ENCODE measurements at places on chromosomes 16 and 17. TPM values are rescaled to one million over a fixed set of nuclear protein-coding genes. Genes with fewer than 3 reads are reported as not detected.

The AOC2 gene
- 1.6 TPM for total RNA-seq

The MMP28 gene
- 3.6 TPM for total RNA-seq

The CCL16 gene
- 0.51 TPM for total RNA-seq

The CIITA gene
- total RNA-seq: 0.14 TPM

The OR4D1 gene
- total RNA-seq: not detected

The LHX1 gene
- not detected for total RNA-seq

GRCh38 chr17:614653-615546 is 99.7 kb downstream of the VPS53 start:
- no peaks in the 10 kb centered on the region for H3K27me3 ChIP-seq
- peaks cover 6% of the 10 kb centered on the region for H3K36me3 ChIP-seq
- no peak overlapping the region for H3K27ac ChIP-seq
- no peak for DNase-seq
- no peaks in the 10 kb centered on the region for H3K4me1 ChIP-seq

GRCh38 chr17:43030137-43030767 is 5.2 kb downstream of the RND2 start:
- H3K4me3 ChIP-seq: no peak overlapping the region
- H3K27me3 ChIP-seq: no peaks in the 10 kb centered on the region
- H3K27ac ChIP-seq: no peak overlapping the region
- DNase-seq: no peak

DNA sequence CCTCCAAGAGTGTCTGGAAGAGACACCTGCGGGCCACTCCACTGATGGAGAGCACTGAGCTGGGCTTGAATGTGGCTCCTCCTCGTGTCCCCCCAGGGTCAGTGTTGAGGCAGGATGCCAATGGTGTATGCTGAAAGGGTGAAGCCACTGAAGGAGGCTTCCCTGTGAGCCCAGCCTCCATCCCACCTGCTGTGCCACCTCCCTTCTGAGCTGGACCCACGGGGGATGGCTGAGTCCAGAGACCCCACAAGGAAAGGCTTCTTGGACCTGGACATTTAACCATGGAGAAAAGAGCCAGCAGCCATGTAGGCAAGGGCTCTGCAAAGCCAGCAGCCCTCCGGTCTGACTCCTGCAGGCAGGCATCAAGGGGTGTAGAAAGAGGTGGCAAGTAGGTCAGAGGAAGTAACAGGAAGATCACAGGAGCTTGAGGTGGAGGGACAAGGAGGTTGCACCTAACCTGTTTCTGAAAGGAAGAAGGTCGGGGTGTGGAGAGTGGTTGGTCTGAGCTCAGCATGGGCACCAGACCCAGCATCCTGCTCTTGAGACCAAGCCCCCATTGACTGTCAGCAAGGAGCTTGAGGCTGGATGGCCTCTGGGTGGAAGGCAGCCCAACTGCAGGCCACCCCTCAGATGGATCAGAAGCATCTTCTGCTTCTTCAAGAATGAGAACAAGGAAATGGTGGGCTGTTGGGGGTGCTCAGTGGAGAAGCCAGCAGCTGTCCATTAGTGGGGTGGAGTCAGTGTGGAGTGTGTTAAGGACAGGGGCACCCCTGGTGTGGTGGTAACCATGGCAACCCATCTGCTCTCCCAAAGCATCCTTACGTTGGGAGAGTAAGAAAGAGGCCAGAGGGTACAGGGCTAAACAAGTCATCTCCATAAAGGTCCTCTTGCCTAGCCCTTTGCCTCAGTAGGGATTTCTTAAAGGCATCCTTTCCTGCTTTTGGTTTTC is 80.7 kb downstream of the PLD6 start:
- peaks cover 18% of the 10 kb centered on the region for H3K36me3 ChIP-seq
- no peak for DNase-seq
- H3K4me1 ChIP-seq: no peaks in the 10 kb centered on the region
- H3K27me3 ChIP-seq: no peaks in the 10 kb centered on the region
- no peak overlapping the region for H3K27ac ChIP-seq
- H3K4me3 ChIP-seq: no peak overlapping the region

GRCh38 chr17:36722121-36722902 is 120.9 kb downstream of the MRM1 start:
- peak; percentile 15 for DNase-seq
- no peaks in the 10 kb centered on the region for H3K36me3 ChIP-seq
- peak overlapping the region; percentile 29 for H3K4me3 ChIP-seq
- no peak overlapping the region for H3K27ac ChIP-seq

DNA sequence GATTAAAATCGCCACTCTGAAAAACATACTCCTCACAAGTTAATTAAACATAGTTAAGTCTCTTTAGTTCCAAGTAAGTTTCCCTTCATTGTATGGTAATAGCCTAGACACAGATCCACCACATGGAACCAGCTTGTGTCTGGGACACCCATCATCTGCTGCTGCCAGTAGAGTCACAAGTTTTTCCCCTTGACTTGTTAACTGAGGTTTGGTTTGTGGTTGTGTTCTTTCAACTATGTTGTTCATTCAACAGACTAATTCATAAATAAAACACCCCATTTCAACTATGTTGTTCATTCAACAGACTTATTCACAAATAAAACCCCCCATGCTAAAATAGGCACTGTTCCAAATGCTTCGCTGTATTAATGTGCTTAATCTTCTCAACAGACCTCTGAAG is 24.4 kb downstream of the YWHAE start:
- no peaks in the 10 kb centered on the region for H3K27me3 ChIP-seq
- H3K4me1 ChIP-seq: peaks cover 9% of the 10 kb centered on the region
- no peak for DNase-seq
- peaks cover 8% of the 10 kb centered on the region for H3K36me3 ChIP-seq

DNA sequence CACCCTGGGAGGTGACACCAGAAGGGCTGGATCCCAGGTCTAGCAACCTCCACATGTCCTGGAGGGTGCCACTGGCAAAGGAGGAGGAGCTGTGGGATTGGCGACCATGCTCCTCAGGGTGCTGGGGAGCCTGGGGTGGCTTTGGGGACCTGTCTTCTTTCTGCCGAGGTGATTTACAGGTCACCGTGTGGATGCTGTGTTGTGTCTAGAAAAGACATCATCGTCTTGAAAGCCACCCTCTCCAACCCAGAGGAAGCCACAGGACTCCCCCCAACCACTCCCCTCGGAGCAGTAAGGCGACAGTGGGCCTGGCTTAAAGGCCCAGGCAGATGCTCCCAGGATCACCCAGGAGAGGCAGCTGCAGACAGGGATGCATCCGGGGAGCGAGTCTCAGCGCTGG is 29.7 kb upstream of the FASN start:
- H3K27me3 ChIP-seq: no peaks in the 10 kb centered on the region
- no peaks in the 10 kb centered on the region for H3K4me1 ChIP-seq
- no peak for DNase-seq
- H3K36me3 ChIP-seq: no peaks in the 10 kb centered on the region
- H3K27ac ChIP-seq: no peak overlapping the region

- H3K27ac ChIP-seq: no peak overlapping the region
- DNase-seq: no peak
- H3K27me3 ChIP-seq: no peaks in the 10 kb centered on the region
- no peaks in the 10 kb centered on the region for H3K4me1 ChIP-seq
- H3K36me3 ChIP-seq: no peaks in the 10 kb centered on the region
- H3K4me3 ChIP-seq: no peak overlapping the region
Measured at GRCh38 chr17:9110501-9110900, 89.2 kb downstream of the NTN1 start.

- H3K27ac ChIP-seq: no peak overlapping the region
- no peak overlapping the region for H3K4me3 ChIP-seq
- no peaks in the 10 kb centered on the region for H3K27me3 ChIP-seq
Measured at GRCh38 chr17:69466451-69466850, 52.0 kb downstream of the MAP2K6 start.

- H3K27ac ChIP-seq: no peak overlapping the region
- DNase-seq: no peak
- no peak overlapping the region for H3K4me3 ChIP-seq
- no peaks in the 10 kb centered on the region for H3K36me3 ChIP-seq
- no peaks in the 10 kb centered on the region for H3K27me3 ChIP-seq
Measured at GRCh38 chr17:77002103-77003045, 134.2 kb downstream of the MGAT5B start.

DNA sequence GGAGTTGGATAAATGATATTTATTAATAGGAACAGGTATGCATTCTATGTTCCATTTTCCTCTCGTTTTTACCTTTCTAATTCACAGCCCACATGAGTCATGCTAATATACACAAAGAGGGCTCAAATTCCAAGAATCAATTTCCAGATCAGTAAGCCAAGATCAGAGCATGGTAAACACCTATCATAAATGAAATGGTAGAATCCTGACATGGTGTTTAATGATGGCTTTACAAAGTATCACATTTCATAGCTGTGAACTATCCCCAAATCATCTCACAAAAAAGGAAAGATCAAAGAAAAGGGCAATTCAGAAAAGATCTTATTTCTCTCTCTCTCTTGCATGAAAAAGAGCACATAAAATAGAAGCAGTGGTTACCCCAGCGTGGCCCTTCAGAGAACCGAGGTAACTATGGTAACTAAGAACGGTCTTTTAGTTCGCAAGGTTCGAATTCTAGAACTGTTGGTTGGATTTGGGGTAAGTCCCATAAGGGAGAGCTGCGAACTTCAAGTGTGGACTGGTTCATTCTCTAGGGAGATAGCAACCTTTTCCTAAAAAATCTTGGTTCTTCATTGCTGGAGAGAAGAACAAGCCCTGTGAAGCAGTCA is 73.0 kb downstream of the MARCHF10 start:
- H3K27ac ChIP-seq: no peak overlapping the region
- no peaks in the 10 kb centered on the region for H3K4me1 ChIP-seq
- H3K4me3 ChIP-seq: no peak overlapping the region
- no peak for DNase-seq

DNA sequence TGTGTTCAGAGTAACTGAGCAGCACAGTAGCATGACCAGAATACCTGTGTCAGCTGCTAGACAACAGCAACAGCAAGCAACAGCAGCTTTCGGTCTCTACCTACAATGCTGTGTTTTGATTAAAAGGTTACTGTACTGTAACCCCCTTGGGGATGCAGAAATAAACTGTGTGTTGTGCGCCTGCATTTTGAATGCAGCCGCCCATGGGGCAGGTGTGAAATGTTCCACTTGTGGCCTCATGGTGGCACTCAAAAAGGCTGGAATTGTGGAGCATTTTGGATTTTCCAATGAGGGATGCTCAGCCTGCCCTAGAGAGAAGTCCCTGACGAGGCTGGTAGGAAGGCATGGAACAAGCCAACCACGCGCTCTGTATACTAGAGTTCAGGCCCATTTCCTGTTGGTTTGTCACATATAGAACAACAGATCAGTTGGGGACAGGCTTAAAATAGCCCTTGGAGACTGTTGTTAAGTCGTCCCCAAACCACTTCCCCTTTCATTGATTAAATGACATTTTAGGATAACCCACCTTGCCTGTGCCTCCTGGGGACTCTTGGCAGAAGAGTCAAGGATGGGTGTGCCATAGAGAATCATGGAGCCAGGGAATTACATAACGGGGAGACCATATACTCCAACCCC is 27.1 kb downstream of the SCPEP1 start:
- H3K4me1 ChIP-seq: peaks cover under 1% of the 10 kb centered on the region
- H3K4me3 ChIP-seq: no peak overlapping the region
- H3K27me3 ChIP-seq: peaks cover 3% of the 10 kb centered on the region
- no peak overlapping the region for H3K27ac ChIP-seq
- H3K36me3 ChIP-seq: no peaks in the 10 kb centered on the region
- no peak for DNase-seq

DNA sequence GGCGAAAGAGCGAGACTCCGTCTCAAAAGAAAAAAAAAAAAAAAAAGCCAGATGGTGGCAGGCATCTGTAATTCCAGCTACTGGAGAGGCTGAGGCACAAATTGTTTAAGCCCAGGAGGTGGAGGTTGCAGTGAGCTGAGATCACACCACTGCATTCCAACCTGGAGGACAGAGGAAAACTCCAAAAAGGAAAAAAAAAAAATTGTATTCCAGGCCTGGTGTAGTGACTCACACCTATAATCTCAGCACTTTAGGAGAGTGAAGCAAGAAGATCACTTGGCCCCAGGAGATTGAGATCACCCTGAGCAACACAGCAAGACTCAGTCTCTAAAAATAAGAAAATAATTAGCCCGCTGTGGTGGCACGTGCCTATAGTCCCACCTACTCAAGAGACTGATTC is 20.1 kb downstream of the HBQ1 start:
- no peak overlapping the region for H3K27ac ChIP-seq
- H3K4me1 ChIP-seq: no peaks in the 10 kb centered on the region
- H3K4me3 ChIP-seq: no peak overlapping the region
- H3K36me3 ChIP-seq: peaks cover 14% of the 10 kb centered on the region

GRCh38 chr16:54506214-54506580 is 219.6 kb upstream of the IRX3 start:
- DNase-seq: no peak
- H3K4me3 ChIP-seq: no peak overlapping the region
- no peaks in the 10 kb centered on the region for H3K36me3 ChIP-seq
- no peaks in the 10 kb centered on the region for H3K27me3 ChIP-seq
- H3K4me1 ChIP-seq: peaks cover 4% of the 10 kb centered on the region

- H3K36me3 ChIP-seq: peaks cover 5% of the 10 kb centered on the region
- no peaks in the 10 kb centered on the region for H3K4me1 ChIP-seq
- no peak overlapping the region for H3K27ac ChIP-seq
- no peaks in the 10 kb centered on the region for H3K27me3 ChIP-seq
Measured at GRCh38 chr17:50101346-50102163, 6.4 kb downstream of the PDK2 start.

Data from endothelial cell of umbilical vein (primary cell).